ENCODE measurements at places on chromosomes 7 and 10. TPM values are rescaled to one million over a fixed set of nuclear protein-coding genes. Genes with fewer than 3 reads are reported as not detected.

Gene ADAM12
- total RNA-seq: 0.07 TPM

Gene WNT2
- not detected for total RNA-seq

Gene CYP2E1
- 0.18 TPM for total RNA-seq

Gene SPDYE2
- not detected for total RNA-seq

Gene MOGAT3
- not detected for total RNA-seq

Gene SLC18A3
- not detected for total RNA-seq

Gene LLCFC1
- not detected for total RNA-seq

Gene ARHGEF5
- total RNA-seq: 34.8 TPM

Gene MMP21
- total RNA-seq: not detected

- no peak for DNase-seq
Measured at GRCh38 chr7:28815369-28815927, 142.7 kb downstream of the TRIL start.

GRCh38 chr7:102000123-102000522 lies 182.7 kb downstream of the CUX1 start:
- no peak for DNase-seq

DNA sequence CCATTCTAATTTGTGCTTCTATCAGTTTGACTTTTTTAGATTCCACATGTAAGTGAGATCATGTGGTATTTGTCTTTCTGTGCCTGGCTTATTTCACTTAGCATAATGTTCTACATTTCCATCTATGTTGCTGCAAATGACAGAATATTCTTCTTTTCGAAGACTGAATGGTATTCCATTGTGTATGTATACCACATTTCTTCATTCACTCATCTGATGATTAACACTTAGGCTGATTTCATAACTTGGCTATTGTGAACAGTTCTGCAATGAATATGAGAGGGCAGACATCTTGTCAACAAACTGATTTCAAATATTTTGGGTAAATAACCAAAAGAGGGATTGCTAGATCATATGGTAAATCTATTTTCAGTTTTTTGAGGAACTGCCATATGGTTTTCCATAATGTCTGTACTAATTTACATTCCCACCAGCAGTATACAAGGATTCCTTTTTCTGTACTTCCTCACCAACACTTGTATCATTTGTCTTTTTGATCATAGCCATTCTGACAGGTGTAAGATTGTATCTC lies 52.9 kb downstream of the ZNF22 start:
- no peak for DNase-seq

DNA sequence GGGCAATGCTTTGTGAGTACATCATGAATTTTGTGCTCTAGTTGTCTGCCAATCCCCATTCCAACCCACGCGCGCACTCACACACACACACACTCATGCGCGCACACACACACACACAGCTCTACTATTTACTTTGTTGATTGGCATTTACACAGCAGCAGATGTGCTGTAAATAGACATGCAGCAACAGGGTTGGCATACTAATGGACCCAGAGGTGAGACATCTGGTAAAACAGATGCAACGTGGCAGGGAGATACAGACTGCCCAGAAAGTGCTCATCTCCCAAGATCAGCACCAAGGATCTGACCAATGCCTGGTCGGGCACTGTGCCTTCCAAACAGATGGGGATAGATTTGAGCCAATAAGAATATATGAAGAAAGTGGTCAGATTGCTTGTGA lies 873.0 kb downstream of the SORCS3 start:
- no peak for DNase-seq

DNA sequence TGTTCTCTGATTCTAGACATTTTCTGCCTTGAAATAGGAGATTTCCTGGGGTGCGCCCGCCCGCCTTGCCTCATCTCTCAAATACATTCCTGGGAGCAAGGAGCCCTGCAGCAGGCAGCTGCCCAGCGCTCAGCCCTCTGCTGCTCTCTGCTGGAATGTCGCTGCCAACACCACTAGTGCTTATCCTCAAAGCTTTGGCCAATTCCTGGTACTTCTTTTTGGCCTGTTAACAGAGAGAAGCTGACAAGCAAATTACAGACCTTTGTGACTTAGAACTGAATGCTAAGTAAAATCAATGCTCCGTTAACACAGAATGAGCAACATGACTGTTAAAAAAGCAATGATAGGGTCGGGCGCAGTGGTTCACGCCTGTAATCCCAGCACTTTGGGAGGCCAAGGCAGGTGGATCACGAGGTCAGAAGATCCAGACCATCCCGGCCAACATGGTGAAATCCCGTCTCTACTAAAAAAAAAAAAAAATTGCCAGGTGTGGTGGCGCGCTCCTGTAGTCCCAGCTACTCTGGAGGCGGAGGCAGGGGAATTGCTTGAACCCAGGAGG lies 41.9 kb upstream of the SYPL1 start:
- peak; percentile 56 for DNase-seq

- no peak for DNase-seq
Measured at GRCh38 chr10:370449-370825, 235.2 kb downstream of the ZMYND11 start.

GRCh38 chr7:135160098-135160857 lies 10.2 kb downstream of the CYREN start:
- no peak for DNase-seq

DNA sequence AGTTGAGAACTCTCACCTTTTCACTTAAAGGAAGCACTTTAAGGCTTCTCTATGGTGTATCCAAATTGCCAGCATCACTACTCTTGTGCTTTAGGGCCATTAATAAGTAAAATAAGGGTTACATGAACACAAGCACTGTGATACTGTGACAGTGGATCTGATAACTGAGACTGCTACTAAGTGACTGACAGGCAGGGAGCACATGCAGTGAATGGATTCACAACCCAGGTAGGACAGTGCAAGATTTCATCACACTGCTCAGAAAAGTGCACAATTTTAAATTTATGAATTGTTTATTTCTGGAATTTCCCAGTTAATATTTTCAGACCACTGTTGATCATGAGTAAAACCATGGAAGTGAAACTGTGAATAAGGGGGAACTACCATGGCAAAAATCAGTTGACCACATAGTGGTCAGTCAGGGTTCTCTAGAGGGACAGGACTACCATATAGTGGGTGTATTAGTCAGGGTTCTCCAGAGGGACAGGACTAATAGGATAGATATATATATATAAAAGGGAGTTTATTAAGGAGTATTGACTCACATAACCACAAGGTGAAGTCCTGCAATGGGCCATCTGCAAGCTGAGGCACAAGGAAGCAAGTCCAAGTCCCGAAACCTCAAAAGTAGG lies 20.9 kb upstream of the CYP51A1 start:
- no peak for DNase-seq

GRCh38 chr10:49109669-49110340 lies 5.5 kb downstream of the VSTM4 start:
- no peak for DNase-seq

GRCh38 chr7:157437519-157438061 lies 100.8 kb downstream of the DNAJB6 start:
- no peak for DNase-seq

GRCh38 chr7:7819442-7820247 lies 101.2 kb upstream of the RPA3 start:
- DNase-seq: no peak

GRCh38 chr10:103750836-103751235 lies 104.5 kb downstream of the SH3PXD2A start:
- no peak for DNase-seq

DNA sequence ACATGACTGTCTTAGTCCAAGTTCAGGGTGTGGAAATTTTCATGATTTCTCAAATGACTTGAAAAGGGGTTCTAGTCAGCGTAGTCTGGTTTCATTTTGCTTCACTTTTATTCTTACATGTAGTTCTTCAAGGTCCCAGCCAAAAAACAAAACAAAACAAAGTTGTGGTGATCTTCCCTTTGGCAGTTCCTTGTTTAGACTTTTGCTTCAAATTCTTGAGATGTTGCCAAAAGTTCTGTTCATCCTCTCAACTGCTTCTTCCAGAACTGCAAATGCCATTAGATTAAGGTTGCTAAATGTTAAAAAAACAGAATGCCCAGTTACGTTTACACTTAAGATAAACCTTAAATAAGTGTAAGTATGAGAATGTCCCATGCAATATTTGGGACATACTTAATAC lies 370.8 kb upstream of the LRRTM3 start:
- DNase-seq: peak; percentile 2

DNA sequence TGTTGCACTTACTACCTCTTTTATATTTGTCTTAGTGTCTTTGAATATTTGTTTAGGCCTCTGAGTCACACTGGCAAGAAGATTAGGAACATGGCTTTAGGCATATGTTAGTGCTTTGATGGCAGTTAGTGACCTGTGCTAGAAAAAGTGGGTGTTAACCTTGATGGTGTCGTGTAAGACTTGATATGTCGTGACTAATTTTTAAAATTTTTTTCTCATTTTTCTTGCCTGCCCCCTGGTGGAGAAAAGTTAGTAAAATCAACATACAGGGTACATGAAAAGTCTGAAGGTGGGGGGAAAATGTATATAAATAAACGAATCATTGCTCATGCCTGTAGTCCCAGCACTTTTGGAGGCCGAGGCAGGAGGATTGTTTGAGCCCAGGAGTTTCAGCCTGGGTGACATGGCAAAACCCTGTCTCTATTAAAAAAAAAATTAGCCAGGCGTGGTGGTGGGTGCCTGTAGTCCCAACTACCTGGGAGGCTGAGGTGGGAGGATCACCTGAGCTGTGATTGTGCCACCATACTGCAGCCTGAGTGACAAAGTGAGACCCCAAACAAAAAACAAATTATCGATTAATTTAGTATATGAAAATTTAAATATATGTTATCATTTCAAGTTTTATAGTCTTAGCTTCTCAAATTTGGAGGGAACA lies 44.6 kb downstream of the TAX1BP1 start:
- no peak for DNase-seq

- no peak for DNase-seq
Measured at GRCh38 chr10:125221716-125222115, 61.4 kb upstream of the CTBP2 start.

DNA sequence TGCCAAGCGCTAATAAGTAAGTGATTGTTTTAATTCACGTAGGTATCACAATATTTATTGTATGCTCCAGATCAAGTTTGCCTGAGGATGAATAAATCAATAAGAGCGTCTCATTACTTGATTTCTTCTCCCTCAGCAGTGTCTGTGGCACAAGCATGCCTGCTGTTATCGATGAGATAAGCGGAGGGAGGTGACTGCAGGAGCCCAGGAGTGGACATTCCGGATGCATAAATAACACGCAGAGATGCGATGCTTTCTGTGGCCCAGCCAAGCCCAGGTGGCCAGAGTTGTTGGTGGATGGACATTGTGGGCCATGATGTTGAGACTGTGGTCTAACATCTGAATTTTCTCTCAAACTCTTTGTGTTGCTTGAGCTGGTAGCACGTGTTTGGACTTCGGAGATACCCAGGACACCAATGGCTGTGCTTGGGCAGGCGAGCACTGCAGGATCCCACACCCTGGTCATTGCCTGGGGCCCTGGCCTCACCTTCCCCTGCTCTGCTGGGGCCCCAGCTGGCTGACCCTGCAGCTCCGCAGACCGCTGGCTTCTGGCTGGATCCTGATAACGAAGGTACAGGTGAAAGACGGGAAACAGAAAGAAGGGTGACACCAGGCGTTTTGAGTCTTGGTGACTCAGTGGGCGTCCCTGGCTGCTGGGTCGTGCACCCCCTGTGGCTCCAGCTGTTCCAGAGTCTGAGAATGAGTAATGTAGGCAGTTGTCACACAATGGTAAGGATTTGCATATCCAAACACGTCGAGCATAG lies 31.2 kb upstream of the MNX1 start:
- no peak for DNase-seq

DNA sequence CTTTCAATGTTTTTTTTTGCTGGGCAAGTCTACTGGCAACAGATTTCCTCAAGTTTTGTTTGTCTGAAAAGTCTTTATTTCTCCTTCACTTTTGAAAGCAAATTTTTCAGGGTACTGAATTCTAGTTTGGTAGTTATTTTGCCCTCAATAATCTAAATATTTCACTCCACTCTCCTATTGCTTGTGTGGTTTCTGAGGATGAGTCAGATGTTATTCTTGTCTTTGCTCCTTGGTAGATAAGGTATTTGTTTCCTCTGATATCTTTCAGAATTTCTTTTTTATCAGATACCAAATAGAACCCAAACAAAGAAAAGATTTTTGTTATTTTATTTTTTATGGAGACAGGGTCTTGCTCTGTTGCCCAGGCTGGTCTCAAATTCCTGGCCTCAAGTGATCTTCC lies 99.2 kb upstream of the MALRD1 start:
- DNase-seq: no peak

Data from foreskin keratinocyte (primary cell).